ENCODE measurements at places on chromosomes 2 and 18. TPM values are rescaled to one million over a fixed set of nuclear protein-coding genes. Genes with fewer than 3 reads are reported as not detected.
A peak's percentile ranks its signal among the peaks of the same experiment; 100 is the strongest.

GRCh38 chr2:22801071-22801470, 583.9 kb upstream of the KLHL29 start:
- DNase-seq, result no peak

DNA sequence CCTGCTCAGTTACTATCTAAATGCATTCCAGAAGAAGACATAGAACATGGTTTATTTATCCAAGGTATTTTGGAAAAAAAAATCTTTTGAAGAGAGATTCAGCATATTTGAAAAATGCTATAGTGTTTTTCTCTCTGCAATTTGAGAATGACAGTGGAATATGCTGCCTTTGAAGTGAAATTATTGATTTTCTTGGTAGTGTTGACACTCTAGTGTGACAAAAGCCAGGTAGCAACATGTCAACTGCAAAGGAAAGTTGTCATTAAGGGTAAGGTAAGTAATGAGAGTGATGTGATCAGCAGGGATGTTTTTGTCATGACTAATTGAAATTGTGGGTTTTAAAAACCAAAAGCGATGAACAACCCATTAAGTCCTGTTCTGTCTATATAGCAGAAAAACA, 1387.1 kb upstream of the TMEFF2 start:
- no peak for DNase-seq

DNA sequence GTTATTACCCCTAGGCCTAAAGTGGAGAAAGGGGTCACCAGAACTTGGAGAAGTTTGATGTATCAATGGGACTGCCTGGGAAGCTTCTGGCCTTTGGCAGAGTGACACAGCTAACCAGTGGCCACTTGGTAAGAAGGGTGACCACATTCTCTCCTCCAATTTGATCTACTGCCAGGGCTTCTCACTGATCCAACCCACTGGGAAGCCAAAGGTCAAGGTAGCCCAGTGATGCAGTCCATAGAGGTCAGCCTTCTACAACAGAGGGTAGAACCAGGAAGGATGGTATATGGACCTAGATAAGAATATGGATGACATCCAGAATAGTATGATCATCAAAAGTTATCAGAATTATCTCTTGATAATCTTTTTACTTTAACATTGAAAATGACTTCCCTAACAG, 493.6 kb downstream of the NYAP2 start:
- no peak for DNase-seq

- no peak for DNase-seq
These were observed 352.4 kb upstream of the ACVR2A start for GRCh38 chr2:147492471-147492870.

DNA sequence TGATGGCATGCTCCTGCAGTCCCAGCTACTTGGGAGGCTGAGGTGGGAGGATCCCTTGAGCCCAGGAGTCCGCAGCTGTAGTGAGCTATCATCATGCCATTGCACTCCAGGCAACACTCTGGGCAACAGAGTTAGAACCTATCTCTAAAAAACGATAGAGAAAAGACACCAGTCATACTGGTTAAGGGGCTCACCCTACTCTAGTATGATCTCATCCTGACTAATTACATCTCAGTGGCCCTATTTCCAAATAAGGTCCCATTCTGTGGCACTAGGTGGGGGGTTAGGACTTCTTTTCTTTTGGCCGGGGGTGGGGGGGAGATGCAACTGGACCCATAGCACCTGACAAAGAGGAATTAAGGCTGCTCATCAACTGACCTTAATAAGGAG, 163.2 kb upstream of the NCK2 start:
- DNase-seq, result no peak

- DNase-seq, result no peak
These were observed 34.5 kb upstream of the SIX3 start for GRCh38 chr2:44906972-44907371.

DNA sequence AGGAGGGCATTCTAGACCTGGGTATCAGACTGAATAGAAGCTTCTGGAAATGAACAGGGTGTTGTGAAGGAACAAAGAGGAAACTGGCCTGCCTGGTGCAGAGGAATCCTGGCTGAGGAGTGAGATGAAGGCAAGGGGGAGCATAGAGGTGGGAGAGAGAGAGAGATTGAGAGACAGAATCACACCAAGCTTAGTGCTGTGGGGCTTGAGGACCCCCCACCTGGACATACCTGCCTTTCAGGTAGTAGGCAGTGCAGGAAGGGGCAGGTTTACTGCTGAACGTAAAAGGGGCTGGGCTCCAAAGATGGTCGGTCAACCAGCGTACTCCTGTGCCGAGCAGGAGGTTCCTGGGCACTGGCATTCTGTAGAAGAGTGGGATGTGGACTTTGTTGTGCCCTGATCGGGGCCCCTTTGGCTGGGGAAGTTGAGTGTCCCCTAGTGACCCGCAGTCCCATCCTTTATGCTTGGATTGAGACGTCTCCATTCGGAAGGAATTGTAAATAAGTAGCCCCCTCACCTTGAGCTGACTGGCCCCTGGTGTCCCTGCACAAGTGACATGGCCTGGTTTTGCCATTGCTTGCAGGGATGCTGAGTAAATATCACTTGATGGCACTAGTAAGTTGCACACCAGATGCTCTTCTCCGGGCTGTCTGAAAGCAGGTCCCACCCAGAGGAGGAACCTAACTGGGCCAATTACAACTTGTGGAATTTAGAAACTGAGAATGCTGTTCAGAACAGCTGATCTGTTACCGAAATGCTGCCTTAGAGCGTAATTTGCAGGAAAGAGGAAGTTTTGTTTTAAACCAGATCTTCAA, 1.4 kb downstream of the UBE2F start:
- no peak for DNase-seq

GRCh38 chr2:66578687-66579106, 143.8 kb downstream of the MEIS1 start:
- DNase-seq, result no peak

GRCh38 chr2:25690058-25690457, 16.7 kb upstream of the DTNB start:
- DNase-seq, result no peak

- DNase-seq, result no peak
These were observed 158.4 kb upstream of the CDH7 start for GRCh38 chr18:65592435-65592834.

DNA sequence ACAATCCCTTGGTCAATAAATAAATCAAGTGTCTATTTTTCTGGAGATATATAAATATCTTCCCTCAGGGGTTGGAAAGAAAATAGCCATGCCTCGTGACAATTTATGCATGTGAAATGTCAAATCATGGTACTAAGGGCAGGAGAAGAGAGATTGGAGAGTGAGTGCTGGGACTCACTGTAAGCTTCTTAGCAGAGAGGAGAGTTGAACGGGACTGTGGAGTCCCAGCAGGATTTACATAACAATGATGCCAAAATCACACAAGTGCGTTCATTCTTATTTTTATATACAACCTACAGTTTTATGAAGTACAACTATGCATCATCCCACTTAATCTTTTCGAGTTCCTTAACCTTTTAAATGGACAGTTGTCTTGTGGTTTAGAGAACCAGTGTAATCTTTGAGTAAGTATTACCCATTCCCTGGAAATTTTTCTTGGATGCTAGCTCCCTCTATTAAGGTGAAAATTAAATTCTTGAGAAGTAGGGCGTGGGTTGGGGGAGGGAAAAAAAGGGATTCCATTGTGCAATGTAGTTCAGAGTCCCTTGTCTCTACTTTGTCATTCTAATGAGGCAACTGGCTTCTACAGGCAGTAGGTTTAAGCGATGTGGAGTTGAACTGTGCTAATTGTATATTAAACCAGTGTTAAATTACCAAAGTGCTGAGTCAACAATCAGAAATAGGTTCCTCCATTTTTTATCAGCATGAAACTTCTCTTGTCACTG, 143.6 kb upstream of the EPHA4 start:
- DNase-seq, result no peak

GRCh38 chr2:152729844-152730243, 11.4 kb downstream of the ARL6IP6 start:
- no peak for DNase-seq

- no peak for DNase-seq
These were observed 118.0 kb upstream of the STPG4 start for GRCh38 chr2:47272905-47273758.

DNA sequence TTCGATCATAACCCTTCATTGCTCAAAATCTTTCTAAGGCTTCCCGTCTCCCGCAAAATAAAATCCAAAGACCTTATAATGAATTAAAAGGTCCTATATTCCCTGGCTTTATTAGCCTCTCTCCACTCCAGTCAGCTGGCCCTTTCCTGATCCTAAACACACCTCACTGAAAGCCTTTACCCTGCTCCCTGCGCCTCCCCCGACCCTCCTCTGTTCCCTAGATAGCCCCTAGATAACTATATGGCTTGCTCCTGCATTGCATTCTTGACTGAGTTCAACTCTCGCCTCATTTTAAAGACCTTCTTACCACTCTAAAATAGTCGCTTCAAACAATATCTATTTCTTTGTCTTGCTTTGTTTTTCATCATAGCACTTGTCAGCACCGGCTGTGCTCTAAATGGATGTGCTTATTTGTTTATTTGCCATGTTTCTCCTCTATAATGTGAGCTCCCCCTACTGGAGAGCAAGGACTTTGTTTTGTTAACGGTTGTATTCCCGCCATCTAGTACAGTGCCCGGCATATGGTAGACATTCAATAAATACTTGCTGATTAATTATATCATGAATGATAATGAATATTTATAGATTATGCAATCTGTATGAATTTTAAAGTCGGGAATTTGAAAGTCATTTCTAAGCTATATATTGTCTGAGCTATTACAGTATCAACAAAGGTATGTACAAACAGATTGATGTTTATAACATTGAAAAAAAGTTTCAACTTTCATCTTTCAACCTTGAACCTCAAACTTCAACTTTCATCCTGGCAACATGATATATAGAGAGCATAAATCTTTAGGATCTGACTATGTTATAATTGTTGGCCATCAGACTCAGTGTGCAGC, 32.4 kb upstream of the VIT start:
- peak; percentile 64 for DNase-seq

GRCh38 chr2:37466533-37467222, 122.2 kb downstream of the QPCT start:
- no peak for DNase-seq

DNA sequence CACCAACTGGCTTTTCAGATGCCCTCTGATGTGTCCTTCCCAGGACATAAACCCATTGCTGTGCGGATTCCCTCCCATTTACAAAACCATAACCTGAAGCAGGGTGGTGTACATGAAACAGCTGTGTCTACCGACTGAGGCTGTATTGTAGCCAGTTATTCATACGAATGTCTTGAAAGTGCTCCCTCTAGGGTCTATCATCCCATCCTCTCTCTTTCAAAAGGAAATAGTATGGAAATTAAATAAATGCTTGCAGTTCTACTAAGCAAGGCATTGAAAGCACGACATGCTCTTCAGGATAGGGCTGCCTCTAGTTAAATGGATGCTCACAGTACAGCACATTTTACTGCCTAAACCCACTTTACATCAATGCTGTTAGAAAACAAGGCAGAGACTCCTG, 112.2 kb upstream of the PXDN start:
- DNase-seq, result no peak

GRCh38 chr2:105038383-105039061, 653 bp downstream of the MRPS9 start:
- peak; percentile 6 for DNase-seq

DNA sequence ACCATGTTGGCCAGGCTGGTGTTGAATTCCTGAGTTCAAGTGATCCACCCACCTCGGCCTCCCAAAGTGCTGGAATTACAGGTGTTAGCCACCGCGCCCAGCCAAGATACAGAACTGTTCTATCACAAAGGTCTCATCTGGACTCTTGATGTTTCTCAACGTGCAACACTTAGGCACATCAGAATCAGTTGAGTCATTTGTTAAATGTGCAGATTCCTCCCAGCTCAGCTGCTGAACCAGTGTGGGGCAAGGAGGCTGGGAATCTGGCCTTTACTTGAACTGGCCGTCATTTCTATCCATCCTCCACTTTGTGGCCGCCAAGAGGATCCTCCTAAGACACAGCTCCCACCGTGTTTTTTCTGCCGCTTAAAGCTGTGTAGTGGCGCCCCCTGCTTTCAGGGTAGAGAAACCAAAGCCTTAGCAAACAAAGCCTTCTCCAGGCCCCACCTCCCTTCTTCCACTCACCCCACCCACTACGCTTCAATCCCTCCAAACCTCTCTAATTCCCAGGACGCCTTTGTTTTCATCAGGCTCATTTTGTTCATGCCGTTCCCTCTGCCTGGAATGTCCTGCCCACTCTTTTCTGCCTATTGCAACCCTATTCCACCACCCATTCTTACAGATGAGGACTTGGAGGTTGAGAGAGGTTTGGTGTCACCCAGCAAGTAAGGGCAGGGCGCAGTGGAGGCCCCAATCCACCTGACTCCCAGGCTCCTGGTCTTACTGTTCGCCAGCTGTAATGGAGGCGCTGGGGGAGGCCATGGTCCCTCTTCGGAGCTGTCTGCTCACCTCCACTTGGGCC, 776 bp upstream of the SPEG start:
- DNase-seq, result peak; percentile 69

DNA sequence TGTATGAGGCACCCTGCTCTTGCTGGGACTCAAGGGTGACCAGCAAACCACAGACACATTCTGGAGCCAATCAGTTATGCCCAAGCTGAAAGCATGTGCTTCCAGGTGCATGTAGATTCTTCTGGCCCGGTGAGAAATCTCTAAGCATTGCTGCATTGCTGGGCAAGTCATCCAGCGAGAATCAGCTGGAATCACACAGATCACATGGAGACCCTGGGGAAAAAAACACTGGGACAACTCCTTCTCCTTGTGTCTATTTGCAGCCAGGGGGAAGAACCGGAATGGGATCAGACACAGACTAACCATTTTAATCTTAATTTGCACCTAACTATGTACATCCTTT, 119.7 kb upstream of the KLF7 start:
- DNase-seq, result no peak

GRCh38 chr2:73451263-73451972, 65.8 kb downstream of the ALMS1 start:
- no peak for DNase-seq

- no peak for DNase-seq
These were observed 132.1 kb downstream of the MAIP1 start for GRCh38 chr2:200087451-200087850.

The NXPH2 gene
- total RNA-seq, result not detected

The MOCOS gene
- total RNA-seq, result 12.1 TPM

The BOLL gene
- total RNA-seq, result not detected

The CTLA4 gene
- 0.37 TPM for total RNA-seq

The CNNM3 gene
- 31.1 TPM for total RNA-seq

The TIA1 gene
- total RNA-seq, result 94.1 TPM

The GKN1 gene
- not detected for total RNA-seq
